Stomach (tissue), 19 donors: ENCODE measurements at places on chromosomes 4 and X. TPM values are rescaled to one million over a fixed set of nuclear protein-coding genes. Genes with fewer than 3 reads are reported as not detected.

DNA sequence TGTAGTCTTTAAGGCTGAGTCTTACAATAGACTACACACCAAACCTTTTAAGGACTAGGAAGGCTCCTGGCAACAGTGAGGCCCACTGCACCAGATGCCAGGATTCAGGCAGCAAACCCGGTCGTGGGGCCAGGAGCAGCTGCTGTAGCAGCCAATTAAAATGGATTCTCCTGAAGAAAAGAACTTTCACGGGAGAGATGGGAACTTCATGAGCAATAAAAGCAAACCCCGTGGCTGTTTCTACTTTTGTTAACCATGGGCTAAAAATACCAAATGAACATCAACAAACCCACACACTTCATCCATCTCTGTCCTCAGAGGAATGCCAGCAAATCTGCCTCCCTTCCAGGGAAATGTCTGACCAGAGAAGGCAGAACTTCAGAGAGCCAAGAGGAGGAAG is 101.4 kb downstream of the BTC start:
- no peak for DNase-seq

- no peak for DNase-seq
Observed at GRCh38 chr4:82266345-82266744, 107.4 kb downstream of the HNRNPD start.

C4orf50 gene
- under 0.01 TPM for polyA plus RNA-seq

DNA sequence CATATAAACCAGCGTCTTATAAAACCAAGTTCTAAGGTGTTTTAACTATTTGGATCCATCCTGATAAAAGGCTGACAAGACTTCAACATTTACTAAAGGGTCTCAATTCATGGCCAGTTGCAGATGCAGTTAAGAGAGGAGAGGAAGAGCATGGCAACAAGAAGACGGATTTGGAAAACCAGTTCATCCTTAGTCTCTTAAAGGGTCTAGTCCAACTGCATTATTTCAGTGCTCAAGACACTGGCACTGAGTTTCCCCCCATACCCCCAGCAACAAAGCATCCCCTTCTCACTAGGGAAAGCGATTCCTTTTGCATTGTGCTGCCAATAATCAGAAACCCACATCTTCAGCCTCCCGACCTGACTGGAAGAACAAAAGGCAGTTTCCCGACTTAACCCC is 90.3 kb upstream of the TFDP3 start:
- DNase-seq = no peak

DNA sequence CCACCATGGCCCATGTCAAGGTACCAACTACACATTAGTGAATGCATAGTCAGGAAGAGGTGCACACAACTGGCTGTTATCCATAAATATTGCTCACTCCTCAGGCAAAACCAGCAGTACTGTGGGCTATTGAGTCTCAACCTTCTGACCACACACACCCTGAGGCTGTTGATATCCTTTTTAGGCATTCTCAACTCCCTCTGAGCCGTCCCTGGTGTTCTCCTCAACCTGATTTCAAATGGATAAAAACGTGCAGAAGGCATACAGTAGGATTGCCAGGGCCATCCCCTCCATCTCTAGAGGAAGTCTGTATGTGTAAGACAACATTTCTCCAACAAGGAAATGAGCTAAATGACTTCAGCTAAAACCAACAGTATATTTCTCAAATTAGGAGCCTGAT is 98.7 kb upstream of the KLHL13 start:
- DNase-seq = no peak

- no peak for DNase-seq
Observed at GRCh38 chr4:1627417-1628313, 56.4 kb downstream of the FAM53A start.
